B cell (primary cell): ENCODE measurements at places on chromosomes 3 and 15.

- no peak for DNase-seq
These were observed 36.1 kb downstream of the SELENOT start for GRCh38 chr3:150639262-150639661.

DNA sequence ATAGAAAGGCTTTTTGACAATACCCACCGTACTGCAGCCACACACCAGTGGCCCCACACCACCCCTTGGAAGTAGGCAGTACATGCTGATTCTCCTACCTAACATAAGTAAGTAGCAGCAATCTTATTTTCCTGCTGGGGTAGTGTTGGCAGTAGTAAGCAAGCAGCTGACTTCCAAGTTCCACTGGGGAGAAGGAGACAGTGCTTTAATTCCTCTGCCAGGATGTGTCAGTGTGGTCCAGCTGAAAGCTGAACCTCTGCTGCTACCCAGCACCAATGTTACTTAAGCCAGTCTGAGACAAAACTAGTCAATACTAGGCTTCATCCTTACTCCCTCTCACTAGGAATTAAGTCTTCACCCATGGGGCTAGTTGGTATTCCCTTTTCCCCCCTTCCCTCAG, 74.7 kb downstream of the DZIP3 start:
- no peak for DNase-seq

DNA sequence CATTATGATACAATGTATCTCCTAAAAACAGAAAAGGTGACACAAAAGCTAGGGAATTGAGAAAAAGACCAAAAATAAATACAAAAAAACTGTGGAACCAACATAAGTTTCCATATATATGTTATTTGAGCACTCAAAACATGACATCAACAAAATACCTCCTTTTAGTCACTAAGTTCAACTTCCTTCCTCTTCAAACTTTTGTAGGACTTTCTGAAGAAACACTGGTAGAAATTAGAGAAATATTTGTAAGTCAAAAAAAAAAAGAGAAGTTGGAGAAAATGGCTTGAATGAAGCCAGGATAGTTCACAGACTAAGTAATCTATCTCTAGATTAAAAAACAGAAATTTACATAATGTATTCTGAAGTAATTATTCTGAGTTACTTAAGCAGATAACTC, 208.4 kb upstream of the ALCAM start:
- no peak for DNase-seq

DNA sequence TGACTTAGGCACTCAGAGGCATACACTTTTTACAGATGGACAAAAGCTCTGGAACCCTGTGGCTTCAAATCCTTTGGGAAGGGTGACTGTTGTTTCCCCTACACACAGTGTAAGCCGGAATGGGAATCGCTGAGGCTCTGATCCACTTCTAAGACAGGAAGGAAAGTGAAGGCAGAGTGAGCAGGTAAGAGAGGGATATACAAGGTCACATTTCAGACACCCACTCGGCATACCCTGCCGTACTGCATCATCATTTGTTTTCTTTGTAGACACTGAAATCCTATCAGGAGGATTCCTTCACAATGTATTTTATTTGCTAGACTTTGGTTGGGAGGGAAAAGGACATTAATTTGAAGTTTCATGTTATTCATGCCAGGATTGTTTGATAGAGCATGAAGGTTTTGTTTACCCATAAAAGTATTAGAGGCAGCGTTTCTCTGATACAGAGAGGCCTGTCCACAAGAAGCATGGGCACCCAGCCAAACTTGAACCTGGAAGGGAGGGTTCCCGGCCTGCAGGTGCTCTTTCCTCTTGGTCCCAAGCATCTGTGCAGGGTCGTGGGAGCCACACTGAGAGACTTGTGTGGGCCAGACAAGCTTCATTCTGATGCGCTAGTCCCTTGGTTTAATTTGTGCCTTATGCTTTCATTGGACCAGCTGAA, 21.9 kb upstream of the POLR2M start:
- no peak for DNase-seq

DNA sequence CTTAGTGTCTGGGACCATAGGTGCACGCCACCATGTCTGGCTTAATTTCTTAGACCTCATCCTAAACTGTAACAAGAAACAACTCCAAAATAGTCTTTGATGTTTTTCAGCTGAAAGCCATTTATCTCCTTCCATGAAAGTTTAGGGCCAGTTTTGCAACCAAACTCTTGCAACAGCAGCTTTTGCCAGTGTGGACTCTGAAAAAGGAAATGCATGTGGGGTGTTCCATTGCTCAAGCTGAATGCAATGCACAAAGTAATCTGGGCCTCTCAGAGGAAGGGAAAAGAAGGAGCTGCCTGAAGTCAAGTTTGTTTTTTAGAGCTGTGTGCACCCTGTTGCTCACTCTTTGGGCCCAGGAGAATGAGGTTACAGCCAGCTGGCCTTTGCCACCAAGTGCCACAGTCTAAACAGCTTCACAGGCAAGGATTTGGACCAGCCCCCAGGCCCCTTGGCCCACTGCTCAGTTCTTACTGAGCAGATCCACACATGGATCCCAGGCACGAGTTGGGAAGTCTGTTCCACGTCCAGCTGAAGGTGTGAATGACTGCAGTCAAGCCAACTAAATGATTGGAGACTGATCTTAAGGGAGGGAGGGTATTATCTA, 212.3 kb upstream of the LRRFIP2 start:
- no peak for DNase-seq

DNA sequence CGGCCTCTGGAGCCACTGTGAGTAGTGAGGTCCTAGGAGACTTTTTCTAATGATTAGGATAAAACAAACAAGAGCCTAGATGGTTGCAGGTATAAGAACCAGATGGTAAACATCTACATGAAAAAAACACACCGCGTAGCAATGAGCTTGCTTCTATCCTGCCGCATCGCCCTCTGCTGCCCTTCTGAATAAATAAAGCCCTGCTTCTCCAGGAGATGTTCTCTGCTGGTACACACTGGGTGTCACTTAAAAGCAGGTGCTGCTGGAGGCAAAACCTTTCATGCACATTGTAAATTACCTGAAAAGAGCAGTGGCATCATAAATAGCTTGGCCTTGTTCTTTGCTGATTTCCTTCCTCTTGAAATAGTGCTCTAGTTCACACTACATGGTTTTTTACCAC, 164.4 kb upstream of the TOPAZ1 start:
- DNase-seq, result peak; percentile 31

- DNase-seq, result no peak
These were observed 449.9 kb upstream of the GOLIM4 start for GRCh38 chr3:168545591-168545990.
